ENCODE measurements at places on chromosomes 13 and 19.

GRCh38 chr13:75910591-75910990 lies 274.5 kb downstream of the LMO7 start:
- DNase-seq = no peak

- DNase-seq = no peak
Observed at GRCh38 chr19:10228920-10229319, 2.2 kb downstream of the S1PR2 start.

DNA sequence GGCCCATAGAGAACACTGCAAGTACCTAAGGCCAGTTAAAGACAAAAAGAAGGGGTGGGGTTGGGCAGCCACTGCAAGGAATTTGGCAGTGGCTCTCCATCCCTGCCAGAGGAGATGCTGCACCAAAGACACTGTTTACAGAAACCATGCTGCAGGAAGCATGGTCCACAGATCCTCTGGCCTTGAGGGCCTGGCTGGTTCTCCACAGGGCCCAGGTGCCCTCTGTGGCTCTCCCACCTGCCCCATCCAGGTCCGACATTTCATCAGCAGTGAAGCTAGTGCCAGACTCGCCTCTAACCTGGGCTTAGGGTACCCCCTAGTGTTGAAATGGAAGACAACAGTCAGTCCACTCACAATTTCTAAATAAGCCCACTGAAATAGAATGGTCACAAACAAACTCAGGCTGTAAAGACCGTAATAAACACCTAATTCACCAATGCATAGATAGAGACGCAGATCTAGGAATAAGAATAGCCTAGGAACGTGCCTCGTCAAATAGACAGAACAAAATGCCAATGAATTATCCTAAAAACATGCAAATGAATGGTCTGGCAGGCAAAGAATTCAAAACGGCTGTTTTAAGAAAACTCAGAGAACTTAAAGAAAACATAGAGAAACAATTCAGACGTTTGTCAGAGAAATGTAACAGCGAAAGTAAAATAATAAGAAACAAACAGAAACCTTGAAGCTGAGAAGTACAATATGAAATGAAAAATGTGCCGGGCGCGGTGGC lies 23.3 kb downstream of the LYPD4 start:
- peak; percentile 15 for DNase-seq

DNA sequence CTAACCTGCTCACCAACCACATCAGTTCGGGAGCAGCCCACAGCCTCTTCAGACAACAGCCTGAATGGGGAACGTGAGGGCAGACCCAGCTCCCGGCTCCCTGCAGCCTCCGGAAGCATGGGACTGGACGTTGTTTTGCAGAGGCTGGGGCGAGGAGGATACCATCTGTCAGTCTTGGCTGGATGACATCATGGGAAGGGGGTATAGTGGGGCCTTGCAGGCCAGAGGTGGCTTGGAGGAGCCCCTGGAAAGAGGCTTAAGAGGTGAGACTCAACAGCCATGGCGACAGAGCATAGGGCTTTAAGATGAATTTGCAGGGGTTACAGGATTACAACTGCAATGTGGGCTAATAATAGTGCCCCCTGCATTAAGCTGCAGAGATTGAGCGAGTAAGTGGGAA lies 1.5 kb downstream of the FXYD3 start:
- DNase-seq = no peak

GRCh38 chr19:10321417-10321797 lies 5.6 kb upstream of the FDX2 start:
- no peak for DNase-seq

DNA sequence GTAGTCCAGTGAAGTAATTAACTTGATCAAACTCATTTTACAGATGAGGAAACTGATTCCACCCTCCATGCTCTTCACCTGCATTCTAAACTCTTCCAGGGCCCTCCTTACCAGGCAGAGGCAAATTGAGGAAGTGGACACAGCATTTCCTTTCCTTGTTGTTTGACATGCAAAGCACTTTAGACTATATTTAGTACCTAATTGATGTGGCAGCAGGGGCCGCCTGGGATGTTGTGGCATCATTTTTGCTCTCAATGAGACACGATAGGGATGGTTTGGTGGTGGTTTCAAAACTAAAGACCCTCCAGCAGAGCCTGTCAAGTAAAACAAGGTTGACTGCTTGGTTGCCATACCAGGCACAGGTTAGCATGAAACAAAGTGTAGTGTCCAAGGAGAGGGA lies 7.9 kb downstream of the SIPA1L3 start:
- DNase-seq = no peak

GRCh38 chr19:7908078-7908699 lies 4.5 kb downstream of the MAP2K7 start:
- DNase-seq = no peak

DNA sequence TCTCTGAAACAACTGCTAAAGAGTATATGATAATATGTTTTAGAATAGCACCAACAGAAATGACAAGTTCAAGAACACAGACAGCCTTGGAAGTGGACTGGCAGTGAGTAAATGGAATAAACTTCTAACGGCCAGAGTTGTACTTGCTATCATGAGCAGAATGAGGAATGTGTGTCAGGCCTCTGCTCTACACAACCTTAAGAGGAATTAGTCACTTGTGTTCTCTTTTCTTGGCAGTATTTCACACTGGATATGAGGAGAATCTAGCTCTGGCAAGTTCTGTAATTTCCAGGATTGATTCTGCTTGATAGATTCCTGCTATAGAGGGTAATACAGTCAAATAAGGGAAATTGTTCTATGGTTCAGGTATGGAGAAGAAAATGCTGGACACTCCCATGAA lies 757.3 kb downstream of the EFNB2 start:
- no peak for DNase-seq

DNA sequence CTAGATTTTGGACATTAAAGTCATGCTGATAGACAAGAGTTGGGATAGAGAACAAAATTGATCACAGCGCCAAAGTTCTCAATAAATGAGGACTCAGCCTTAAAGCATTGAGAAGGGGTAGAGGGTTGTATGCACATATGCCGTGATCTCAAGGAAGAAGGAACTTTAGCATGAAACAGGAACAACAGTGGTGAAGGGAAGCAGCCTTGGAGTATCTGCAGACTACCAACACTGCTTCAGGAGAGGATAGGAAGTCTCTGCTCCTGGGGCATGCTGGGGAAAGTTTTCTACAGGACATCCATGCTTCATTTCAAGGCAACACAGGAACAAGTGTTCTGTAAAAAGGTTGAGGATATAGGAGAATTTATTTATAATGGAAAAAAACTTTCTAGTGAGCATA lies 111.9 kb upstream of the MLNR start:
- no peak for DNase-seq

DNA sequence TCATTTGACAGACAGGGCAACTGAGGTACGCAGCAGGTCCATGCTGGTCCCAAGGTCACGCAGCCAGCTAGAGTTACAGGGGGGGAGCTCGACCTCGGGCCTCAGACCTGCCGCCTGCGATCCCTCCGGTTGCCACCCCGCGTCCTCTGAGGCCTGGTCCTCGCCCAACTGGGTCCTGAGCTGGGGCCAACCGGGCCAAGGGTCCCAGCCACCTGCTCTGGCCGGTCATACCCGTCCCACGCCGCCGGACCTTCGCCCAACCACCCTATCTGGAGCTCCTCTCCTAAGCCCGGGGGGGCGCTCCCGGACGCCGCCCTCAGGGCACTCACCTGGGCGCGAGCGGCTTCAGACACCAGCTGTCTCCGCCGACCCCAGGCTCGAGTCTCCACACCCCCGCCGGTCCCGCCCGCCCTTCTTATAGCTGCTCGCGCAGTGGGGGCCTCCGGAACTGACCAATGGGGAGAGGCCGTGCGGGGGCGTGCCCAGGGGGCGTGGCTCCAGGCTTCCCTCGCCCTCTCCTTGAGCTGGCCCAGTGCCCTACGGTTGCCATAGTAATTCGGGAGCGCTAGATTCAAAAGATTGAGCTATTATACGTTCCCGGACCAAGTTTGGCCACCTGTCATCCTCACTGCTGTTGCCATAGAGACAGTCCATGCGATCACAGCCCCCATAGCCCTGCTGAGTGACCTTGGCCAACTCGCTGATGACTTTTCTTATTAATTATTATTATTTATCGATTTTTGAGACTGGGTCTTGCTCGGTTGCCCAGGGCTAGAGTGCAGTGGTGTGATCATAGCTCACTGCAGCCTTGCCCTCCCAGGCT lies at the start of gene PLIN5:
PLIN5 (minus strand) TSS at position 389 of the 823 bp plus-strand sequence. CDS start 1,150 bp downstream, outside the sequence.
- no peak for DNase-seq

DNA sequence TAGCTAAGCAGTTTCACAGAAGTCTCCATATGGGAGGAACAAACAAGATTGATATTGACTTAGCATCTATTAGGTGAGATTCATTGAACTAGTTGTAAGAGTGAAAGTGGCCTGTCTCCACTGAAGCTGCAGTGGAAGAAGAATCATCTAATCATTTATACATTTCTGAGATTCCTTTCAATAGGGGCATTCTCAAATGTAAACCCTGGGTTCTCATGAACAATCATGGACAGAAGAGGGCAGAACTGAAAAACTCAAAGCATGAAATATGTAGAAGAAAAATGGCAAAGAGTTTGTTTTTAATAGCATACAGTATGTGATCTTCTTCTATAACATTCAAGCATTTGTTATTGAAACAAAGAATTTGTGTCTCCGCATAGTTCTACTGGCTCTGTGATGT lies 17.6 kb upstream of the POSTN start:
- no peak for DNase-seq

DNA sequence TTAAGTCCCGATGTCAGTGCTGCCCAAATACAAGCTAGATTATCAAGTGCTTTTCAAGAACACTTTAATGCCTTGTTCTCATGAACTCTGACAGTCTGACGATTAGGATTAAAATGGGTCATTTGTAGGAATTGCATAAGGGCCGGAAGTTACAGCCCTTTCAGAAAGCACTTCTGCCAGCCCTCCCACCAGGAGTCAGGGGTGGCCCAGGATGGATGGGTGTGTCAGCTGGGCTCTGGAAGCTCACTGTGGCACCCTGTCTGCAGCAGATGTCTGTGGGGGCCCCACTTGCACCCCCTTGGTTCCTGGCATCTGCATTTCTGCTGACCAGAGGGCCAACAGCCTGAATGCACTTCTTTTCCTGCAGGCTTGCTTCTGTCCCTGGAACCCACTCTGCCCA lies 712.7 kb downstream of the UQCRFS1 start:
- no peak for DNase-seq

DNA sequence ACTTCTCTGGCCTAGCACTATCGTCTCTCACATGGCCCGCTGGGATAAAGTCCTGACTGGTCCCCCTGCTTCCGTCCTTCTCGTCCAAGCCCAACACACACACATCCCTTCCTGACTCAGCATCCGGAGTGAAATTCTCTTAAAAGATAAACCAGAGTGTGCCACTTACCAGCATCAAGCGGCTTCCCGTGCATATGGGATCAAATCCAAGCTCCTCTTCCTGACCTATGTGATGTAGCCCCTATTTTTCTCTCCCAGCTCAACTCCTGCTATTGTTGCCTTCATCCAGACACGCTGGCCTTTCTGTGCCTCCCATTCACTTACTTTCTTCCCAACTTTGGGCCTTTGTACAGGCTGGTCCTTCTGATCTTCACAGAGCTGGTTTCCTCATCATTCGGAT lies 530.4 kb downstream of the DIAPH3 start:
- no peak for DNase-seq

DNA sequence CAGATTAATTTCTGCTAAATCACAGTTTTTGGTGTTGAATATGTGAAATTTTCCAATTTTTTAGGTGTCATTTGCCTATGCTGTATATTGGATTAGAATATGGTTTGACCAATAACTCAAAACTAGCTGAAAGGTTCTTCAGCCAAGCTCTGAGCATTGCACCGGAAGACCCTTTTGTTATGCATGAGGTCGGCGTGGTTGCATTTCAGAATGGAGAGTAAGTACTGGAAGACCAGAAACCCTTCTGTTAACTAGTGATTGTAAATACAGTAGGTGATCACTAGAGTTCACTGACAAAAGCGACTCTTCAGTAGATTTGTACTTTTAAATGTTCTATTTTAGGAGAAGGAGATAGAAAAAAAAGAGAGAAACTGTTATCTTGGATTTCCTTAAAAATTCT lies 22.3 kb downstream of the CDC16 start:
- no peak for DNase-seq

- no peak for DNase-seq
Observed at GRCh38 chr13:75485286-75486062, 3.5 kb upstream of the TBC1D4 start.

DNA sequence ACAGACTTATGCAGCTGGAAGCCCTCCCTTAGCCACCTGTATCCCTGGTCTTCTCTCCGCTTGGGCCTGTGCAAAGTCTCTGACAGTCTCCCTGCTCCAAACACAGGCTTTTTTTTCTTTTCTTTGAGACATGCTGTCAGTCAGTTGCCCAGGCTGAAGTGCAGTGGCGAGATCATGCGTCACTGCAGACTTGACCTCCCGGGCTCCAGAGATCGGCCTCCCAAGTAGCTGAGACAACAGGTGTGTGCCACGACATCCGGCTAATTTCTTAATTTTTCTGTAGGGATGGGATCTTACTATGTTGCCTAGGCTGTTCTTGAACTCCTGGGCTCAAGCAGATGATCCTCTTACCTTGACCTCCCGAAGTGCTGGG lies 1.6 kb downstream of the MZF1 start:
- DNase-seq = no peak

DNA sequence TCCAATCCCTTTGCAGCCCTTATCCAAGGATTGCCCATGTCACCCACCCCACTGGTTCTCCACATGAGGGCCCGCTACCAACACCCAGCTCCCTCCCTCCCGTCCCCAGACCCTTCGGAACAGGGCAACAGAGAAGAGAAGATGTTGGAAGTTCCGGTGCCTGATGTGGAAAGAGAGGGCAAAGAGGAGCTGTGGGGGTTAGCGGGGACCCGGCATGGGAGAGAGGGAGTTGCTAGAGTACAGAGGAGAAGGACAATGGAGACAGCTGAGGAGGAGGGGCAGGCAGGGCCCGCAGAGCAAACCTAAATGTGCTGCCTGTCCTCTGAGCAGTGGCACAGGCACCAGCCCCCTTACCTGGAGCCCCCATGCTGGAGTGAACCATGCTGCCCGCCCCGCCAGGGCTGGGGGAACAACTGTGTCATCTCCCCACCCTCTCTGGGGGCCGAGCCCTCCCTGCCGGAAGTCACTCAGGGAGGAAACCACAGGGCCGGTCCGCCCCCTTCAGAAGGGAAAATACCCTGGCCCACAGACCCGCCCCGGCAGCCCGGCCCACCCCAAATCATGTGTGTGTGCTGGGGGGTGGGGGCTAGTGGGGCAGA lies at the start of gene POU2F2:
POU2F2 (minus strand) TSS at position 417 of the 599 bp plus-strand sequence; CDS start at position 382, 35 bp downstream.
- DNase-seq = peak; percentile 91

DNA sequence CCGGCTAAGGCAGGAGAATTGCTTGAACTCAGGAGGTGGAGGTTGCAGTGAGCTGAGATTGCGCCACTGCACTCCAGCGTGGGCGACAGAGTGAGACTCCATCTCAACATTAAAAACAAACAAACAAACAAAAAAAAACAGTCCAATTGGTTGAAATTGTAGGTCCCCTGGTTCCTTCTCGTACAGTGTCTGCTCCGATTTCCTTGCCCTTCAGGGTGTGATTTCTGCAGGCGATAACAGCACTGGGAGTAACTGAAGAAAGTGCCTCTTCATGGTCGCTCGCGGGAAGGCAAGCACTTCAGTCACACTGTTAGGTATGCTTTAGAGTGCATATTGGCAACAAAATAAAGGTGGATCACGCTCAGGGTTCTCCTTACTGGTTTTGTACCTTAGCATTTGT lies 39.7 kb downstream of the TPT1 start:
- no peak for DNase-seq

GRCh38 chr13:76790526-76790925 lies 95.7 kb downstream of the KCTD12 start:
- DNase-seq = no peak

- DNase-seq = no peak
Observed at GRCh38 chr13:41563341-41563983, 106.1 kb downstream of the RGCC start.

- no peak for DNase-seq
Observed at GRCh38 chr13:75226733-75227435, 255.1 kb downstream of the TBC1D4 start.

GRCh38 chr19:573519-573825 lies 1.1 kb downstream of the BSG start:
- no peak for DNase-seq

GRCh38 chr19:3178377-3178972 lies at the start of gene S1PR4:
TSS of gene S1PR4 (plus strand) at chr19:3178769. CDS start at chr19:3178793, 24 bp downstream.
- DNase-seq = no peak
